ENCODE measurements at places on chromosomes 7 and 10.

DNA sequence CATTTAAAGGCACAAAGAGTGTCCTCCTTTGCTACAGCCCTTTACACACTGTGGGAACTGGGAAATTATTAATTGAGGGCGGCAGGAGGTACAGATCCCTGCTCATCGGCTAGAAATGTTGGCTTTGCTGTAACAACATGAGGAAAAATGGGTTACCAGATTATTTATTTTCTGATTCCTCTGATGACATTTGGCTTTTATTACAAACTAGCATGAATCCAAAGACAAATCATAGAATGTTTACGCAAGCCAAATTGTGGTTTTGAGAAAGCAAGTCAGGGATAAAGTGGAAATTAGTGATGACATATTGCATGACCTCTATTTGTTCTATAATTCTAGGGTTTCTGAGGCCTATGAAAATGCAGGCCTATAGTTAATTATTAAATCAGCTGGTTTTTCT lies 126.1 kb upstream of the TMEM196 start:
- DNase-seq: no peak

- DNase-seq: no peak
Measured at GRCh38 chr7:125412890-125413665, 483.5 kb upstream of the POT1 start.

GRCh38 chr10:120506674-120507073 lies 49.6 kb downstream of the PLPP4 start:
- DNase-seq: no peak

DNA sequence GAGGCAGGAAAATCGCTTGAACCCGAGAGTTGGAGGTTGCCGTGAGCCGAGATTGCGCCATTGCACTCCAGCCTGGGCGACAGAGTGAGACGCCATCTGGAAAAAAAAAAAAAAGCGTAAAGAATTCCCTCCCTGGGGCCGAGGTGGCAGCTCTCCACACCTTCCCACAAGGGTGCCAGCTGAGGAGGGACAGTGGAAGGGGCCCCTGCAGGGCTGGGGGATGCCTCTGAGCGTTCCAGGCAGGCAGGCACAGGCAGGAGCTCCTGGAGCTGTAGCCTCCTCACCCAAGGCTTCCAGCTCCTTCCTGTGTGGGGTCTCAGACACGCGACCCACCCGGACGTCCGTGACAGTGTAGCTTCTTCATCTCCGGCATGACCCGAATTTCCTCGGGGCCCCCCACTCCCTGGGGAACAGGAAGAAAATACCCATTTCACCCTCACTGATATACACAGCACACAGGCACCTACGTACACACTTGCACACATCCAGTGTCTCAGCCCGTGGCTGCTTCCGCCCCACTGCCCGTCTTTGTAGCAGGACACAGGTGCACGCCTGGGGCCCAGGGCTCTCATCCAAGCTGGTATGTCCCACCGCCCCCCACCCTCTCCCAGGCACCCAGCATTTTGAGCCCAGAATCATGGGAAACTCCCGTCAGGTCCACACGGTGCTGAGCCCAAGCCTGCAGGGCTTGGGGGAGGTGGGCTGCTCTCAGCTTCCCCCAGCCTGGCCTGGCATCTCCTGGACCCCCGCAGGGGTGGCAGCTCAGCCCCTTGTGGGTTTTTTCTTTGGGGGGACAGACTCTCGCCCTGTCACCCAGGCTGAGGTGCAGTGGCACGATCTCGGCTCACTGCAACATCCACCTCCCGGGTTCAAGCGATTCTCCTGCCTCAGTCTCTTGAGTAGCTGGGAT lies 25.7 kb downstream of the GRIFIN start:
- no peak for DNase-seq

- DNase-seq: no peak
Measured at GRCh38 chr10:43781480-43782361, 133.0 kb upstream of the ZNF32 start.

DNA sequence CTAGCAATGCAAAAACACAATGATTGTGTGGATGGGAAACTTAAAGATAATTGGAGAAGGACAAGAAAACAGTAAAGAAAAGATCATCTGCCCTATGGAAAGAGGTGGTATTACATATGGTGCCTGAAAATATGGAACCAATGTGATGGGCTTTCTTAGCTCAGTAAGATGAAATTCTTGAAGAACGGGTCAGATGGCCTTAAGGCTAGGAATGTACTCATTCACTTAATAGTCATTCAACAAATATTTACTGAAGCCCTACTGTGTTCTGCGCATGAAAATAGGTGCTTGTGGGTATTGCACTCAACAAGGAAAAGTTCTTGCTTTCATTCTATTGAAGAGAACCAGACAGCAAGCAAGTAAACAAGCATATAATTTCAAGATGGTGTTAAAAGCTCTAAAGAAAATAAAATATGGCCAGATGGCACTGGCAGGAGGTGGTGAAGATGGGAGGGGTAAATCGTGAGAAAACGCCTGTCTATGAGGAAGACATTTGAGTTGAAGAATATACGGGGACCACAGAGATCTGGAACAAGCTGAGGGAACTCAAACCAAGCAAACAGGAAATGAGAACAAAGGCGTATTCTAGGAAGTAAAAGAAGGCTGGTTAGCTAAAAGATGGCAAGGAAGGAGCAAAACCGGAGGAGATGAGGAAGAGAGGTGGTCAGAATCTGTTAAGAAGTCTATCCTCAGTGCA lies 179.7 kb downstream of the ANK3 start:
- DNase-seq: no peak

DNA sequence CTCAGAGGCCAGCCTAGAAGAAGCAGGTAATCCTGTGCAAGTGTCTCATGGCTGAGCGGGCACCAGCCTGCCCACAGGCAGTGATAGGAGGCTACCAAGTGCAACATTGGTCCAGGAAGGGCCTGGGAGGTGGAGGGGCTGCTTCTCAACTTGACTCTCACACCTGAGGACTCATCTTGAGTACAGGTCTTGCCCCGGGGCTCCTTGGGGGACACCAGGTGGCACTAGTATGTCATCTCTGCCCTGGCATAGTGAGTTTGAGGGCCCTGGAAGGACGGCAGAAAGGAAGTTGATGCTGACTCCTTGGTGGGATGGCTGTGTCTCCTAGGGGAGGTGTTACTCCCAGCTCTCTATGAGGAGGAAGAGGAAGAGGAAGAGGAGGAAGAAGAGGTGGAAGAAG lies 2.3 kb downstream of the CCDC136 start:
- no peak for DNase-seq

- DNase-seq: no peak
Measured at GRCh38 chr10:96470116-96470743, 43.5 kb downstream of the TLL2 start.

DNA sequence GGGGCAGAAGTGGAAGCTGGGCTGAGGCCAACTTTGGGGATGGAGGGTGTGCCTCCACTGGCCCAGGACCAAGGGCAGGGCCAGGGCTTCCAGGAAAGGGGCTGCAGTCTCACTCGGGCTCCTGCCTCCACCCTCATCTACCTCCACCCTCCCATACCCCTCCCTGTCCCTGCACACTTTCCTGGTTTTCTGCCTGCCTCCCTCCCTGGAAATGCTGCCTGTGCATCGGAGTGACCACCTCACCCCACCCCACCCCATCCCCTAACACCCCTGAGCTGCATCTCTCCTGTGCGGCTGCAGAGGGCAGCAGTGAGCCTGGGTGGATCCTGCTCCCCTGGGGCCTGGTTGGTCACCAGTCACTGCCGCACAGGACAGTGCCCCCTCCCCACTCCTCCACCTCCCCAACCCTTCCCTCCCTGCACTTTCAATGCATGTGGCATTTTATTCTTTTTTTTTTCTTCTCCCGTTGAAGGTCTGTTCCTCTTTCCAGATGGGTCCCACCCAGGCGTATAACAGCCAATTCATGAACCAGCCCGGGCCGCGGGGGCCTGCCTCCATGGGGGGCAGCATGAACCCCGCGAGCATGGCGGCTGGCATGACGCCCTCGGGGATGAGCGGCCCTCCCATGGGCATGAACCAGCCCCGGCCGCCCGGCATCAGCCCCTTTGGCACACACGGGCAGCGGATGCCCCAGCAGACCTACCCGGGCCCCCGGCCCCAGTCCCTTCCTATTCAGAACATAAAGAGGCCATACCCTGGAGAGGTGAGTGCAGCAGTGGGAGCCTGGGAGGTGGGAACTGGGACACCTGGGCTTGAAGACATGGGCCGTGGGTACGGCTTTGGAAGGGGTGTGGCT lies 54.1 kb upstream of the PPIF start:
- DNase-seq: no peak

DNA sequence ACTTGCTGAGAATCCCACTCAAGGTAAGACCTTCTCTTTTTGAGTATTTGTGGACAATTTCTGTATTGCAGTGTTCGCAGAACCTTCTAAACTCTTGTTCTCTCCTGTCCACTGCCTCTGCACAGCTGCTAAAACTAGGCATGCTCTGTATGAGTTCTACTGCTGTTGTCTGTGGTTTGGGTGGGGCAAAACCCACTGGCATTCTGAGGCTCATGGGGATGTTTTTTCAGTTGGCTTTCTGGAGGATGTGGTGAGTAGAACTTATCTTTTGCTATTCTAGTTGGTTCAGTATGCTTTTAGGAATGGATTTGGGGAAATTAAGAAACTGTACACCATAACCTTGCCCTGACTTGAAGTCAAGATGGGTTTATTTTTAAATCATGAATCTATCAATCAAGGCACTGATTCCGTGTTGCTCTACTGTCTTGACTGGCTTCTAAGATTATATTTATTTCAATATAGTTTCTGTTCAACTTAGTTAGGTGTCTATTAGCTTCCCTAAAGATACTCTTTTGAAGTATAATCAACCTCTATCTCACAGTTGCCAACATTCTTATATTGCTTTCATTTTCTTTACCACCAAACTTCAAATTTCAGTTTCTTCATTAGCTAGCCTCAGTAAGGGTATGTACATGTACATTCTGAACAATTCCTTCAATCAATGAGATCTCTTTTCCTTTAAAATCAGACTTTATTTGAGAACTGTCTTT lies 25.0 kb upstream of the C1GALT1 start:
- DNase-seq: no peak

DNA sequence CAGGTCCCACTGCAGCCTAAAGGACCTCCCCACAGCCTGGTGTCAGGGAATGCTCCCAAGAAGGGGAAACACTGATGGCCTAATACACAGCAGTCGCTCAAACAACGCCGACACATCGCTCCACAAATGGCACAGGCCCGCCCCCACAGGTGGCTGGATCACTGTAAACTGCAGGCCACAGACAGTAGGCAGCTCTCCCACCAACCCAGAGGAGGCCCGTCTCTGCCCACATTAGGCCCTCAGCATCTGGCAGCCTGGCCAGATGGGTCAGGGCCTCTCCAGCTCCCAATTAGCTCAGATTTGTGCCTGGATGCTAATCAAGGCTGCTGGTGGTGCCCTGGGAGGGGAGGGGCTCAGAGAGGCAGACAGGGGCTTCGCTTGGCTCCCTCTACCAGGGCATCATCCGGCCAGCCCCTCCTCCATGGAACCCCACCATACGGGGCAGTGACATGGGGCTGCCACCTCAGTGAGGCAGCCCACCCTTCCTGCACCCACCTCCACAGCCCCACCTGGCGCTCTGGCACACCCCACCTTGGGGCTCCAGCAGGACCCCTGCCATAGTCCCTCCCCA lies 42.7 kb downstream of the CAMK2B start:
- DNase-seq: no peak

DNA sequence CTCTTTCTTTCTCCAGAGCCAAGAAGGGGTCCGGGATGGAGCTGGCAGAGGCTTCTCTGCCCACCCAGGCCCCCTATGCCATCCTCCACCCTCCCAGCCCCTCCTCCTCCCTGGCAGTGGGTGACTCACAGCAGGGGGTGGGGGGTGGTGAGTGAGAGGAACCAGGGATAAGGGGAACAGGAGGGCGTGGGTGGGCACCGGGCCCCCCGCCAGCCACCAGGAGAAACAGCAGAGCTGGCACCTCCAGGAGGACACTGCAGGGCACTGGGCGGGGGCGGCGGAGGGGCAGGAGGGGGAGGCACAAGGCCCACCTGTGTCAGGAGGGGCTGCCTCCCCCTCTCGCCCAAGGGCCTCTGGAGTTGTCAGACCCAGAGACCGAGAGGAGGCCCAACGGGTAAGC lies 56.0 kb downstream of the CAMK2B start:
- no peak for DNase-seq

DNA sequence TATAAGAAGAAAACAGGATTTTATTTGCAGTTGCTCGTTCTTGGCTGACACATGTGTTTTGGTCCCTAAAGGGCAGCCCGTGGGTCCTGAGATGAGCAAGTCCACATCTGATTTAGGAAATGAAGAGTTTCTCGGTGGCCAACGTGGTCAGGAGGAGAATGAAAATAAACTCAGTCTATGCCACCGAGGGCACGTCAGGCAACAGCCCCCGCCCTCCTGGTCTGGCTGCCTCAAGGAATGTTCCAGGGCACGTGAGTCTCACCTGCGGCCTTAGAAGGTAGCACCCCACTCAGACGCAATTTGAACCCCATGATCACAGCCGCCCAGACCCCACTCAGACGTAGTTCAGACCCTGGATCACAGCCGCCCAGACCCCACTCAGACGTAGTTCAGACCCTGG lies 197.2 kb downstream of the ADARB2 start:
- no peak for DNase-seq

DNA sequence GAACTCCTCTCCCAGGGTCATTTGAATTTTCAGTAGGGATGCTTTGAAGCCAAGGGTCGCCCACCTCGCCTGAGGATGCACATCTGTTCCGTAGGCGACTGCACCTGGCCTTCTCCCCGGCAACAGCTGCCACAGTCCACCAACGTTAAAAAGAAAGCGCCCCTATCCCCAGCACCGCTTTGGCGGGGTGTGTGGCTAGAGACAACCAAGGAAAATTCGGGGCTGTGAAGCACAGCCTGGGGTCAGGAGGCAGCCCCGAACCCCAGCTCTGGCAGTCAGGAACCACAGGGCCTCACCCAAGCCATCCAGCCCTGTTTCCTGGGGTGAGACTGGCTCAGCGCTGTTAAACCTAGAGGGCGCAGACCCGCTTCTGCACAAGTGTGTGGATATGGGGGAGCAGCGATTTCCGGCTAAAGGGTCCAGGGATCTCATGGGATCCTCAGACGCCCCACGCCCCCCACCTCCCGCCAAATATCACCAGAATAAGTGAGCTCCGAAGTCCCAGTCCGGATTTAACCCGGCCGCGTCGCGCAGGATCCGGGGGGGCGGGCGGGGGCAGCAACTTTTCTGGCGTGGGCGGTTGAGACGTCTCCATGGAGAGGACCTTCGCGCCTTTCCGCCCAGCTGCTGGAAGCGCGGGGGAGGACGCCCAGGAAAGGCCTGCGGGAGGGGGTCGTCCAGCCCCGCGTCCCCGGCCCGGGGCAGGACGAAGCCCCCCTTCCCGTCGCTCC lies 822 bp downstream of the ZC3HAV1L start:
- no peak for DNase-seq

- DNase-seq: no peak
Measured at GRCh38 chr10:34885898-34886297, 70.8 kb upstream of the PARD3 start.
